ENCODE measurements at places on chromosomes 1 and 21.
A peak's percentile ranks its signal among the peaks of the same experiment; 100 is the strongest.

DNA sequence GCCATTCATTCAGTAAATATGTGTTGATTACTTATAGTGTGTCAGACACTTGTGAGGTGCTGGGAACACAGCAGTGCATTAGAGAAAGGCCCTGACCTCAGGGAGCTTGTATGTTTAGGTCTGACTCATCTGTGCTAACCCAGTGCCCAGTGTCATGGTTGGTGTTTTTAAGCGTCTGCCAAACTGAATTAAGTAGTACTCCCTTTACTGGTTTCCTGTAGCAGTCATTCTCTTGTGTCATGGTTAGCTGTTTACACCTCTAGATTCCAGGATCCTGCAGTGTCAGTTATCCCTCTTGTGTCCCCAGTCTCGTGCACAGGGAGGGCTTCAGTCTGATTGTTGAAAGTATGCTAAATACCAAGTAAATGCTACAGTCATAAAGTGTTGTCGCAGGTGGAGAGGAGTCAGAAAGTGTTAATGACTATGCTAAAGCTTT lies 14.2 kb downstream of the UCK2 start:
- DNase-seq, result peak; percentile 49

- DNase-seq, result no peak
These were observed 126.8 kb upstream of the COL6A1 start for GRCh38 chr21:45854690-45855247.

- DNase-seq, result no peak
These were observed 152.2 kb downstream of the TNR start for GRCh38 chr1:175591083-175591743.

DNA sequence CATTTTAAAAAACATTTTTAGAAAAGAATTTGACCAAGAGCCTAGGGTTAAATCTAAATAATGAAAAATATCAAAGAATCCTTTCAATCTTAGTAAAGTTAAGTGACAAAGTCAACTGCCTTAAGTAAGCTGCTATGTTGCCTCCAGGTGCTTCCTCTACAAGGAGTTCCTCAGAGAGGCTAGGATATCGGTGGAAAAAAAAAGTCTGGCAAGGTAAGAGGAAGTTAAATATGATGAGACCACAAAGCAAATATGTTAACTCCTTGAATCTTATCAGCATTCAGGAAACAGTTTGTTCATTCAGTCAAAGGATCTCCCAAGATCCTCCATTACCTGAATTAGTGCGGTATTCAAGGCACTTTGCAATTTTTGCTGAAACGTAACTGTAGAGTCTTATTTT lies 563.5 kb downstream of the PTPRC start:
- no peak for DNase-seq

GRCh38 chr1:233805786-233806185 lies 98.7 kb upstream of the SLC35F3 start:
- no peak for DNase-seq

DNA sequence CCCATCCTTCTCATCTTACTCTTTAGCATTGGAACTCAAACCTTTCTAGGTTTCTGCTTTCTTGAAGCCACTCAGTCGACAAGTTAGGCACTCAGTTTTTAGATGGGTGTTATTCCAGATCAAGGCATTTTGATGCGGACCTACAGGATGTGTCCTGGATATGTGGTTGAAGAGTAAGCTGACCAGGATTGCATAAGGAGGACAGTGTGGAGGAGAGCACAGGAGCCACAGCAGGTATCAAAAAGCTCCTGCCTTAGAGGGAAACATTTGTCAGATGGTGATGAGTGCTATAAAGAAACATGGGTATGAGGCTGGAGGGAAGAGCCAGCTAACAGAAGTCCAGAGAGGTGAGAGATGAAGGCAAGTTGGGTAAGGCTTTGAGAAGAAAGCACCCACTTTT lies 33.9 kb upstream of the OPRD1 start:
- no peak for DNase-seq

- peak; percentile 27 for DNase-seq
These were observed 9.9 kb upstream of the COG2 start for GRCh38 chr1:230632273-230632873.

DNA sequence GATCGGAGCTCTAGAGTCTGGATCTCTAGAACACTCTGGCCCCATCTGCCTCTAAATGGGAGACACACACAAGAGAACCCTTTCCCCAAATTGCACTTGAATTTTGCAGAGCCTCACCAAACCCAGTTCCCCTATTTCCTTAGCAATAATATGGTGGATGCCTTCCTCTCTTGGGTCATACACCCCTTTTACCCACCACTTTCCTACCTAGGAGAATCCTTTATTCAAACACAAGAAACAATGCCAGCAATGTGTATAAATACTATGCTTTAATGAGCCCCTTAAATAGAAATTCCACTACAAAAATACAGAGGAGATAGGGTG lies 760 bp upstream of the SF3B4 start:
- no peak for DNase-seq

- peak; percentile 90 for DNase-seq
These were observed 25.4 kb downstream of the TEX35 start for GRCh38 chr1:178538192-178538916.

DNA sequence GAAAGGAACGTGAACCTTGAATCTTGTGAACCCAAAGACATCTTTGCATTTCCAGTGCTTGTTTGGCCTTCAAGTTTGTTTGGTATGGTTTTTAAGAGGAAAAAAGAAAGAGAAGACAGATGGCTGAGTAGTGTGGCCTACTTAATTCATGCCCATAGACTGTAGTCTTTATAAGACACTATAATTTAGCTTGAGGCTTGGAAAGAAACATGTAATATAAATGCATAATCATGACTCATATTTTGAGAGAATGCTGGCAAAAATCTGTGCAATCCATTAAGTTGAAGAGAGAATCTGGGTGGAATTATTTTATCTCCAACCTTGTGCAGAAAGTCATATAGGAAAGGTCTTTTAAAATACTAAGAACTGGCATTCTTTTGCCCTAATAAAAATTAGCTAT lies 179.3 kb downstream of the SIPA1L2 start:
- no peak for DNase-seq

All from fibroblast of skin of right biceps (primary cell).